ENCODE measurements at places on chromosomes 7 and 10.

DNA sequence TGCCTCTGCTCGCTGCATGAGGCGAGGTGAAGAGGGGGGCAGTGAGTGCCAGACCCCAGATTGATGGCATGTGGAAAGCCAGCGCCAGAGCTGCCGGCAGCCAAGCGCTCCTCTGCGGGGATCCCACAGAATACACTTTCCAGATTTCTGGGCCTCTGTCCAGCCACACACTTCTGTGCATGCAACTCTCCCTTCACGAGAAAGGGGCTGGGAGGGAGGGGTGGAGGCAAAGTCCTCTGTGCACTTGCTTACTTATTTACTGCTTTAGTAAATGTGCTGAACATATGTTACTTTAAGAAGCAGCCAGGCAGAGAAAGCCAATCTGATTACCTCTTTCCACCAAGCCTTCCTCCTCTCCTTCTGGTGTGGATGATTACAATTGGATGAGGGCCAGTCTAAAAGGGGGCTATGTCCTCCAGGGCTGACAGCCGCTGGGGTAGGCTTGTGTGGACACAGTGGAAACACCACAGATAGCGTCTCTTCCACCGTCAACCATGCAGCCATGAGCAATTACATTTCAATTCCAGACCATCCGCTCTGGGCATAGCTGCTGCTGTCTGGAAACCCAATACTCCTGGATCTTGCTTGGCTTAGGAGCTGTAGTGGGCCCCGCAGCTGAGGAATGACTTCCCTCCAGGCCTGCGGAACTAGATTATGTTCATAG lies 322.8 kb upstream of the ANKRD30A start:
- DNase-seq = no peak

DNA sequence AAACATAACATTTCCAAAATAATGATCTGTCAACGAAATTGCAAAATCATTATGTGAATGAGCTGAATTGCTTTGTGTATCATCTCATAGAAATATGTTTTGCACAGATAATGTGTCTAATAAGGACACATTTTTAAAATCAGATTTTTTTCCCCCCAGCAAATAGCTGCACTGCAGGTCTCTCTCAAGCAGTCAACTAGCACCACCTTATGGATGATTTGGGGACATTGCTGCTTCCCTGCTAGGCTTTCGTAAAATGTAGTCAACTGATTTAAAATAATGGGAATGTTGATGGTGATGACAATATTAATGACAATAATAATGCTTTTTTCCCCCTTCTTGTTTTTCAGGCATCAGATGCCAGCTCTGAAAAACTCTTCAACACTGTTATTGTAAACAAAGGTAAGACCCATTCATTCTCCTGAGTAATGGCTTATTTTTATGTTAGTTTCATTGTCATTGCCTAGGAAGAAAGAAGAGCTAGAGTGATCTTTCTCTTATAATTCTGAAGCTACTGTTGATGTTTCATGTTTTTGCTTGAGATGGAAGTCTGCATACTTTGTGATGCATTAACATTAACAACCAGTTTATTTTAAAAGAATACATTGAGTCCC lies 433.6 kb upstream of the GALNT17 start:
- DNase-seq = peak; percentile 54

- DNase-seq = peak; percentile 70
Measured at GRCh38 chr7:100469227-100470044, 5.4 kb upstream of the SPACDR start.

DNA sequence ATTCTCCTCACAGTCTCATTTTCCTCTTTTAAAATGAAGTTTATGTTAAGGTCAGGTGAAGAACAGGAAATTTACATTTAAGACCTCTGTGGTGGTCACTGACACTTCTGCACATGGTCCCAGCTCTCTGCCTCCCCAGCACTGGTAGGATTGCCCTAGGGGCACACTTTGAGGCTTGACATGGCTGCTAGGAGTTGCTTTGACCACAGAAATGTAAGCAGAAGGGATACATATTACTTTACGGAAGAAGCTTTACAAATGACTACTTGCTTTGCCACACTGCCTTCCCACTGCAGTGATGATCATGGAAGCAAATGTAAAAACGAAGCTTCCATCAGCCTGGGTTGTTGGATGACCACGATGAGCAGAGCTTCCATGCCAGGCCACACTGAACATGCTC lies 53.1 kb upstream of the RSU1 start:
- peak; percentile 65 for DNase-seq

DNA sequence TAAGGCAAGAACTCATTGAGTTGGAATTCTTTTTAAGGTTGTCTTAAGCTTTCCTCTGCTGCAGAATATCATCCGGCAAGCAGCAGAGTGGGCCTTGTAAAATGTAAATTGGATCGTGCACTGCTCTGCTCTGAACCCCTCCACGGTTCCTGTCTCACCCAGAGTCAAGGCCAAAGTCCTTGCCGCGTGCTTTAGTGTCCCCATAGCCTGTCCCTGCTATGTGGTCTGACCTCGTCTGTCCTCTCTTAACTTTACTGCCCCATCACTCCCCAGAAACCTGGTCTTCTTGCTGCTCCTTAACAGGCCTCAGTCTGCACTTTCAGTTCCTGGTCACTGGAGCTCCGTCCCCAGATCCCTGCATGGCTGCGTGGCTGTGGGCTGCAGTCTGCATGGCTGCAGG lies 121.6 kb upstream of the SDK1 start:
- DNase-seq = no peak

- DNase-seq = peak; percentile 78
Measured at GRCh38 chr10:76285012-76285411, 853.6 kb downstream of the LRMDA start.

DNA sequence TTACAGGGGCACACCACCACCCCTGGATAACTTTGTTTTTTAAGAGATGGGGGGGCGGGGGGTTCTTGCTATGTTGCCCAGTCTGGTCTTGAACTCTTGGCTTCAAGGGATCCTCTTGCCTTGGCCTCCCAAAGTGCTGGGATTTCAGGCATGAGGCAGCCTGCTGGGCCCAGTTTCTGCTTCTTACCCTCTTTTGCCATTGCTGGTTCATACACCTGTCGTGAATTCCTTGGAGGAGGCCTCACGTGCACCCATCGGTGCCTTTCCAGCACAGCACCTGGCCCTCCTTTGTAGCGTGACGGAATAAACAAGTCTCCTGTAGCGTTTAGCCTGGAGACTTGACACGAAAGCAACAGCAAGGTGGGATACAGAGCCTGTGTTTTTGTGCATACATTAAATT lies 75.5 kb downstream of the CARD11 start:
- no peak for DNase-seq

DNA sequence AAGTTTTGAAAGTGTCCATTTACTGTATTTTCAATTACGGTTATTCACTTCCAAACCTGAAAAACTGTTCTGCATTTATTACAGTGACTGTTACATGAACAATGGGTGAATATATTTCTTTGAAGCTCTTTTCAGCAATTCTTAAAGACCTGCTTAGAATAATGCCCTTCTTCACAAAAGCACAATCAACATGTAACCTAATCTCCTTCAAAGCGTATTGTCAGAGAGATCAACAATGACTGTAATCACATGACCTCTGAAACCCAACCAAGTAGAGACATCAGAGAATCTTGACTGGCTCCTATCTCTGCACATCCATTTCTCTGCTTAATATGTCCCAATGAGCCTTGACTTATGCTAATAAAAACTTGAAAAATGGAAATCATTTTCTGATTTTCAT lies 126.7 kb downstream of the NRCAM start:
- no peak for DNase-seq

DNA sequence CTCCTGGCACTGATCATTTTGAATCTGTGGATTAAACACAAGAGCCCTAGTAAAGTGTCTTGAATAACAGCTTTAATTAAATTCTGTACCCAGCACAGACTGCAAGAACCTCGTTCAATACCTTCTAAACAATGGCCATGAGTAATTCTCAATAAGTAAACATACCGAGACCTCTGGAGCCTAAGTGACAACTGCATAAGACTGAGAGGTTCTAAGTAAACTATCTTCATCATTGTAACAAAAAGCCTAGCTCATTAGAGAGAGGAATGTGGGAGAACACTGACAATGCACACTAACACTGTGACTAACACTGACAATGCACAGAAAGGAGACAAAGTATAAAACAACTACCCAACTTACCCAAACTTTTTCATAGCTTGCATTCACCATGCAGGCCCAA lies 117.4 kb downstream of the ELAPOR2 start:
- DNase-seq = no peak

GRCh38 chr7:4645246-4645645 lies 36.8 kb upstream of the FOXK1 start:
- no peak for DNase-seq

DNA sequence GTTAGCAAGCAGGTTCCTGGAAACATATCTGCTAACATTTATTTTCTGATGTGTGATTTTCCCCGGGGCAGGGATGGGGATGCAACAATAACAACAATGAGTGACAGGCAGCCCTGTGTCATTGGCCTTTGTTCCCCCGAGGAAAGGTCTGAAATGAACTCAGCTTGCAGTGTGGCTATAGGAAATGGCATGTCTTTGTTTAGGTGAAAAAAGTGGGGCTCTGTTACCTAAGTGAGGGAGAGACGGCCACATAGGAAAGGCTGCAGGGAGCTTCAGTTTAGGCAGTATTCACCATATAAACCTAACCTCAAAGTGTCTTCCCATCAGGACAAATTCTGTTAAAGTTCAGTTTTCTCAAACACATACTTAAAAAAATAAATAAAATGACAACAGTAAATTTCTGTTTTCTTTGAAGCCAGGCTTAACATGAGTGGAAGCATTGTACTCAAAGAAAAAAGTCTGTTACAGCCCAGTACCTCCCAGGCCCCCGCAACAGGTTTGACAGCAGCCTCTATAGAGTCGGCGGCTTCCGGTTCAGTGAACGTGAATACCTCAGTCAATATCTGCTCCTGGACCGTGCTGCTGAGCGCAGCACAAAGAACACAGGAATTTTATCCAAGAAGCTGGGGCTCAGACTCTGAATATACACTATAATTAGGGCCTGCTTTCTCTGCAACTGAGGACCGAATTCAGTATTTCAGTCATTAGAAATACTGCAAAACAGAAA lies 168.3 kb downstream of the GLI3 start:
- no peak for DNase-seq

DNA sequence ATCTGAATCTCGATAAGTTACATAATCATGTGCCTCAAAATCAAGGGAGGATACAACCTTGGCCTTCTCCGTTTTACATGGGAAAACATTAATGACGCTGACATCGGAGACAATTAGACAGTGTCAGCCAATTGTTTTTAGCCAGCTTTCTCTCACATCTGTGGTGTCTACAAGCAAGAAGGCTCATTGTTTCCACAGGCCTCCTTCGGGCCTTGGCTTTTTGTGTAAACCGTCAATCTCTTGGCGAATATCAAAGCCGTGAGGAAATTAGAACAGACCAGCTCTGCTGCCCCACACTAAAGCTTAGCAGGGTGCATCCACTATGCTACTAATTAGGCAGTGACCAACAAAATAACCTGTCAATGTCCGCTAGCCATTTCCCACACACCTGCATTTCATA lies 43.2 kb downstream of the VAX1 start:
- DNase-seq = no peak

- DNase-seq = peak; percentile 70
Measured at GRCh38 chr10:116278846-116279245, 5.8 kb upstream of the GFRA1 start.

DNA sequence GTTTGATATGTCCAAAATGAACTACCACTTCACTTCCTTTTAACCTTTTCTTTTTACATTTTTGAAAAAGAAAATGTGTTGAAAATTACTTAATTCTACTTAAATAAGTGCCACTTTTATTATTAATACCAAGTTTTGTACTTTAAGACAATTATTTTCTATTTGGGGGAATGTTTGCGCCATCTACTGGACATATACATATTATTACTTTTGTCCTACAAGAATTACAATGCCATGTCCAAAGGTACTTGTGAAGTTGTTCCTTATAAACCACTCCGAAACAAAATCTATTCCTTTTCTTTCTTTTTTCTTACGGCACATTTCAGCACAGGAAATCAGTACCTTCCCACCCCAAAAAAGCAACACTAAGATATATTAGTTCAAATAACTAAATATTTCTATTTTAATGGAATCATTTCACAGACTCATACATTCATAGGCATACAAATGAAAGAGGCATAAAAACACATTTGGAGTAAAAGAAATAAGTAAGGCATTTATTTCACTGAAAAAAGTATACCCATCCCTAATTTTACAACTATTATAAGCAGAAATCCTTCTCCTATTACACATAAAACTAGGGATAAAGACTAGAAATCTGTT lies 169.9 kb downstream of the RNF133 start:
- DNase-seq = peak; percentile 27

- DNase-seq = no peak
Measured at GRCh38 chr10:90047243-90047729, 345.9 kb downstream of the KIF20B start.

DNA sequence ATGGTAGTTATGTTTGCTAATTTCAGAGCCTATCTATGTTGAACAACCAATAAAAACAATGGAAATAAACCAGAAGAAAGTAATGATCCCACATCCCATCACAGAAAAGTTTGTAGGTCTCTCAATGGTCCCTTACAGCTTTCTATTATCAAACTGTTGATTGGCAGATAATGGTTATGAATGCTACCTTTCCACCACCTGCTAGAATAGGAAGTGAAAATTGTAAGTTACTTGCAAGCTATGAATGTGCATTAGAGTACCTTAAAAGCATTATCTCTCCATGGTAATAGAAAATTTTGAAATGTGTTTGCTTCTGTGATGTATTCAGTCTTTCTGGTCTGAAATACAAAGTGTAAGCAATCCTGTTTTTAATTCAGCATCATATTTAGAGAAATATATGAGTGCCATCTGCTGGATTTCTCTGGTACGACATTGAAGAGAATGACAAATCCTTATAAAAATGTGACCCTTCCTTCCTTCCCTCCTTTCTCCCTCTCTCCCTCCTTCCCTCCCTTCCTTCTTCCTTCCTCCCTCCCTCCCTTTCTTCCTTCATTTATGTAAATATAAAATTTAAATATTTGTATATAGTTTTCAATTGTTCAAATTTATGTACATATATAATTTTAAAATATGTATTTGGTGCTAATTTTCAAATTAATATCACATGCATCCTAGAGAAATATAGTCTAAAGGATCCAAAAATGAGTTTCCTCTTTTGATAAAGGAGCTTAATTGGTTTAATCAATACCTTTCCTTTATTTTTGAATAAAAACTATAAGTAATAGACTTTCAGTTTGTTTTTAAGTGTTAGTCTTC lies 41.4 kb upstream of the PNLIPRP3 start:
- peak; percentile 49 for DNase-seq

GRCh38 chr7:37142958-37143357 lies 305.7 kb downstream of the ELMO1 start:
- no peak for DNase-seq

- no peak for DNase-seq
Measured at GRCh38 chr7:2781636-2782035, 62.5 kb downstream of the GNA12 start.

GRCh38 chr7:158975526-158976467 lies 119.4 kb downstream of the DYNC2I1 start:
- DNase-seq = no peak

GRCh38 chr10:133139551-133140065 lies 20.4 kb upstream of the KNDC1 start:
- no peak for DNase-seq

DNA sequence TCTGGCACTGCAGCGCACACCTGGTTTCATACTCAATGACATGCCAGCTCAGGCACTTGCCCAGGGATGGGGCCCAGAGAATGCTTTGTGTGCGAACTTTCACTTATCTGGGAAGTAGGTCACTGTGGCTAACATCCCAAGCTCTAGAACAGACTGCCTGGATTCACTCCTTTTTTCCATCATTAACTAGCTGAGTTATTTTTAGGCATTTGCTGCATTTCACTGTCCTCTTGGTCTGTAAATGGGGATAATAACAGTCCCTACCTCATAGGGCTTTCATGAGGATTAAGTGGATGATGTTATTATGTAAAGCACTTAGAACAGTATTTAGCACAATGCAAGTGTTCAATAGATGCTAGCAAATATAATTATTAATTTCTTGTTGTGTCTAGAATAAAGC lies 98.7 kb upstream of the DOCK1 start:
- no peak for DNase-seq

Data from EL (cell line).